Midbrain (tissue), 1 donor: ENCODE measurements at places on chromosomes 5 and 9.

DNA sequence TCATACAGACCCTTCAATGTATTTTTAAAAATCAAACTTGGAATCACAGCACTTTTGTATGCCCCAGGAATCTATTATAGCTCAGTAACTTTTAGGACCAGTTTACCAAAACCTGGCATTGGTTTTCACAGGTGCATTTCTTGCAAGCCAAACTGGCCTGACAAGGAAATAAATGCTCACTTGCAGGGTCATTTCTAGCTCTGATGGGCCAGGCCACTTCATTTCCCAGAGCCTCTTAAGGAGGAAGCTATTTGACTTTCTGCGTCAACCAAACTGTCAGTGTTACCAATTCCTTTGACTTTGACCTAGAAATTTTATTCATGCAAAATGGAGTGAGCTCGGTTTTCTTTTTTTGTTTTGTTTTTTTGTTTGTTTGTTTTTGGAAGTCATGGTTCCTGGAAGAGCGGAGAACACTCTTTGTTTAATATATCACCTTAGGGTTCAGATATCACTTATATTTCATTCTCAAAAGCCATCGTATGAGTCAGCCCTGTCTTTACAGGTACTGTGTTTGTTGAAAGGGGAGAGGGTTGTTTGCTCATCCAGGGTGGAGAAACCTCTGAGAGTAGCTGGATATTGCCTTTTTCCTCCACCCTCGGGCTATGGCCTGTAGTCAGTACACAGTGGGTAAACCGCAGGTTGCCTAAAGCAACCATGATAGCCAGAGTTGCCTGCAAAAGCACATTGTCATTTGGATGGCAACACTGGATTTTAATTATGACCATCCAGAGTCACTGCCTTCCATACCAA, 58.9 kb downstream of the GNA14 start:
- no peak for DNase-seq

DNA sequence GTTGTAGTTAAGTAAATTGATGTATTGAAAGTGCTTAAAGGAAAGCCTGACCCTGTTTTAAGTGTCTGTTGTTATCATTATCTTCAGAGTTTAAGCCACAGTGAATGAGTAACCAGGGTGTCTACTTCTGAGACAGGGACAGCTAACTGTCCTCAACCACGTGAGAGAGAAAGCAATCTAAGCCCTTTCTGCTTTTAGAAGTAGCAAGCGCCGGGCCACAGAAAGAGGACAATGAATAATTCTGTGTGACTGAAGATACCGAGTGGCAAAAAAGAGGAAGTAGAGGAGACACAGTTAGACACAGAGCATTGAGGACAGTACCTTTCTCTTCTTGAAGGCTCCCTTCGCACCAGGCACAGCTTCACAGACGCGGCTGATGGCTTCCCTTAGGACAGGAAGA, 86.3 kb downstream of the S1PR3 start:
- no peak for DNase-seq

- no peak for DNase-seq
These were observed 73.0 kb downstream of the KIF24 start for GRCh38 chr9:34256104-34256503.

- no peak for DNase-seq
These were observed 525.8 kb upstream of the FTMT start for GRCh38 chr5:121325930-121326329.

DNA sequence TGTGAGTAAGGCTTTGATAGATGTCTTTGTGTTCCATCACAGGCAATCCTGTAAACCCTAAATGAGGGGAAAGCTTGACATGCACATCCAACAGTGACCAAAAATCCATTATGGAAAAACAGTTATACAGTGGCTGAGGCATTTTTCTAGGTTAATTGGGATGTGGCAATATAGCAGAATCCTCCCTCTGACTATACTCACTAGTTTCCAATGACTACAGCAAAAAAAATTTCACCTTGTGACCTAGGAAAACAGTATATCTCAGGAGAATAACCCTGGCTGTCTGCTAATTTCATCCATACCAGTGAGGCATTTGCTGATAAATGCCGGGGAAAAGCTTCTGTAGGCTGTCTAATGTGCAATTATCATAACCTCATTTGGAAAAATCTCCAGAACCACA, 49.9 kb upstream of the SNCAIP start:
- no peak for DNase-seq
